ENCODE measurements at places on chromosomes 5 and 9. TPM values are rescaled to one million over a fixed set of nuclear protein-coding genes. Genes with fewer than 3 reads are reported as not detected.

SPAAR gene
- polyA plus RNA-seq, result 2.3 TPM

C5orf46 gene
- not detected for polyA plus RNA-seq

PHAX gene
- polyA plus RNA-seq, result 38.8 TPM

GRCh38 chr9:112971415-112971814 is 40.6 kb downstream of the ZNF883 start:
- DNase-seq, result no peak

- no peak for DNase-seq
Observed at GRCh38 chr5:132812123-132812765, 858 bp upstream of the SOWAHA start.

- DNase-seq, result no peak
Observed at GRCh38 chr5:83554133-83554532, 82.6 kb downstream of the VCAN start.

DNA sequence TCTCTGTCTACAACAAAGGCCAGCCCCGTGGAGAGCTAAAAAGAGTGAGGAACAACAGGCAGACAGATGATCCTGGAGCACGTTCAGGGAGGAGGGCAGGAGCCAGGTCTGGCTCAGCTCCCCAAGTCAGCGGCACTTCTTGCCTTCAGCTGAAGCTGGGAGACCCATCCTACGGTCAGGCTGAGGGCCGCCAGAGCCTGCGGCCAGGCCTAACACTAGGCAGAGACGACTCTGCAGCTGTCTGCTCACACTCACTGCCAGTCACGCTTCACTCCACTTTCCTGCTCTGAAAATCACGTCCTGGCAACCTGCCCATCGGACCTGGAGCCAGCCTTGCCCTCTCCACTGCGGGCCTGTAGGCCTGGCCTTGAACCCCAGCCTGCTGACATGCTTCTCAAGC is 160.9 kb upstream of the LHFPL2 start:
- no peak for DNase-seq

- DNase-seq, result no peak
Observed at GRCh38 chr5:100787648-100788047, 115.4 kb downstream of the ST8SIA4 start.

DNA sequence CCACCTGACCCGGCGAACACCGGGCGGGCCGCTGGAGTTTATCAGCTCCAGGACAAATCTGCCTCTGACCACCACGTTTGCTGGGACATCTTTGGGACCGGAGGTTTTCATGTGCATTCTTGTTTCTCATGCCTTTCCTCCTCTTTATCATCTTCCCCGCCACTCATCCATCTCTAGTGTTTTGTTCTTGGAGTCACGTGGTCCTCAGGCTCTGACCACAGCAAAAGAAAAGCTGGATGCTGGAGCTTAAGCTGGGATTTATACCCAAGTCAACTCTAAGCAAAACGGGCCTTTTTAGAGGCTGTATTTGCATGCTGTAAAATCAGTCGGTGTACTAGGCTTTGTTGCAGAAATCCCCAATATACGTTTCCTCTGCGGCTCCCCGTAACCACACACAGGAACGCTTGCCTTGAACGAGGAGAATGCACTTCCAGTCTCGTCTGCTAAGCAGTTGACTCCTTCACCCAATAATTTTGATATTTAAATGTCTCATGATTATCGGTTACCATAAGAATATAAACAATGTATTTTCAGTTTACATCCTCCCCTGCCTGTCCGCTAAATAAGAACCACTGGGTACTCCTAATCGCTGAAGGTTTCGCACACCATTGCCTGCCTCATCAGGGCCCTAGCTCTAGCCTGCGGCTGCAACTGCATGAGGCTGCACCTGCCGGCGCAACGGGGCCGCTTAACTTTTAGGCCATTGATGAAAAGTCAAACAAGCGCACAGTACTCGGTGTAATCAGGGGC is 560 bp upstream of the NDUFS6 start:
- DNase-seq, result peak; percentile 8

- DNase-seq, result no peak
Observed at GRCh38 chr9:36030871-36031270, 5.8 kb upstream of the RECK start.

DNA sequence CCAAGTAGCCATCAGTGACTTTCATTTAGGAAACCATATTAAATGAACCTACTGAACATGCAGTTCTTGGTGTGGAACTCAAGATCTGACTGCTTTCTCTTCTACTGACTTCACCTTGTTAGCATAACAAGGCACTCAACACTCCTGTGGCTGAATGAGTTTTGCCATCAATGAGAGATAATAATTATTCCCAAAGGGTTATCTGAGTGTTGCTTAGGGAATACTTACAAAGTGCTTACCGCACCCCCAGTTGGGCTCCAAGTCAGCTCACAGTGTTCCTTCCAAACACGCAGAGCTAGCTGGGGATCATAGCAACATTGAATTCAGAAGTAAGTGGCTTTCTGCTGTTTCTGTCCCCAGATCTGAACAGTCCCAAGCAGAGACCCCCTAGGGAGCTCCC is 182.9 kb downstream of the SREK1 start:
- no peak for DNase-seq

GRCh38 chr5:131766689-131767088 is 30.1 kb downstream of the FNIP1 start:
- no peak for DNase-seq

DNA sequence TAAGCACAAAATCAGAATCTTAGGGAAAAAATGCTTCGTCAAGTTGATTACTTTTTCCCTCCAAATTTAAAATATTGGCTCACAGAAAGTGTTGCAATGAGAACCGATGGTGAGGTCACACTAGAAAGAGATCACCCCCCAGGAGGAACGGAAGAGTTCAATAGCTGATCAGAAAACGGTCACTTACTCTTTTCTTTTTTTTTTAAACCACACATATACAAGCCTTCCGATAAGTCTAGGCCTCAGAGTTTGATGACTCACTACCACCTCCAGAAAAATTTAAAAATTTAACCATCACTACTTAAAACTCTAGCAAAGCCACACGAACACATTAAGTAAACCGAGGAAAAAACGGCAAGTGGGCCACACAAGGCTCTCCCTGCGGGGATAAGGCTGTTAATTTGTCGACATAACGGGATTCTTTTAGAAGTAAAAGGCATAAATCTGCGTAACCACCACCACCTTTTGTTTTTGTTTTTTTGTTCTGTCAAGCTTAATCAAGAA is 1.2 kb downstream of the SURF4 start:
- no peak for DNase-seq

- no peak for DNase-seq
Observed at GRCh38 chr5:139707445-139708003, 59.4 kb downstream of the CXXC5 start.

DNA sequence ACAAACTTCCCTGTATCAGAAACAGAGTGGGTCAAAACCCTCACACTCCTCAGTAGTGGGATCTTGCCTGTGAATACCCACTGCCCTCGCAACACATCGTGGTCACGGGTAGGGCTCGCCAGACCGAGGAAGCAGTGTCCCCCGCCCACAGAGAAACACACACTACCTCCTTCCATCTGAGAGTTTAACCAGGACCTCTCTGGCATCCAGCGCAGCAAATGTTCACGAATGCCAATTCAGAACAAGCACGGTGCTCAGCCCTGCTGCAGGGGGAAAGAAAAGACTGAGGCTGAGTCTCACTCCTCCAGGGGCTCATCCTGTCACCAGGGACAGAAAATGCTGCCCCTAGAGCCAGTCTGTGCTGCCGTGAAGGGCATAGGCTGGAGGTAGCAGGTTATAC is 42.5 kb upstream of the SYNPO start:
- no peak for DNase-seq

GRCh38 chr9:126696401-126697145 is 82.8 kb downstream of the LMX1B start:
- DNase-seq, result no peak

DNA sequence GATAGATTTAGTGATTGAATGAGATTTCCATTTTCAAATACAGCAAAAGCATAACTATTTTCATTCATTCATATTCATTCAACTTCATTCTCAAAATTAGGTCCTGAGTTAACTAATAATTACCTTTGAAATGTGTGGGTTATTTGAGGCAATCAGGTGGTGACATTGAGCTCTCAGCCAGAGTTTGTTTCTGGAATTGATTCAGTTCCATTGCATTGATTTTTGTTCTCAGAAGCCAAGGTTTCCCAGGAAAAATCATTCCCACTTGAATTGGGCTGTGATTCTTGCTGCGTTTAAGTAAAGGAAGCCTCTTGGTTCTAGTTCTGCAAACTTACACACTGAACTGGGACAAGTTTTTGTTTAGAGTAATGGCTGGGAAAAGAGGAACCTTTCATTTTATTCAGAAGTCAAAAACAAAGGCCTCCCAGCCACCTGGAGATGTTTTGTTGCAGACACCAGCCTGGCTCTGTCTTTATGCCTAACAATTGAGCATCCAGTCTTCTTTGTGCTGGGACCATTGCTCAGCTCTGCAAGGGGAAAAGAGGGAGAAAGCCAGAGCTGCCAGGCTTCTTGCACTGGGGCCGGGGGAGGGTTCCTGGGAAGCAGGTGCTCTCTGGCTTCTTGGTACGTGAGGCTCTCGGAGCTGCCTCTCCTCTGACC is 198.6 kb downstream of the TRIO start:
- no peak for DNase-seq

DNA sequence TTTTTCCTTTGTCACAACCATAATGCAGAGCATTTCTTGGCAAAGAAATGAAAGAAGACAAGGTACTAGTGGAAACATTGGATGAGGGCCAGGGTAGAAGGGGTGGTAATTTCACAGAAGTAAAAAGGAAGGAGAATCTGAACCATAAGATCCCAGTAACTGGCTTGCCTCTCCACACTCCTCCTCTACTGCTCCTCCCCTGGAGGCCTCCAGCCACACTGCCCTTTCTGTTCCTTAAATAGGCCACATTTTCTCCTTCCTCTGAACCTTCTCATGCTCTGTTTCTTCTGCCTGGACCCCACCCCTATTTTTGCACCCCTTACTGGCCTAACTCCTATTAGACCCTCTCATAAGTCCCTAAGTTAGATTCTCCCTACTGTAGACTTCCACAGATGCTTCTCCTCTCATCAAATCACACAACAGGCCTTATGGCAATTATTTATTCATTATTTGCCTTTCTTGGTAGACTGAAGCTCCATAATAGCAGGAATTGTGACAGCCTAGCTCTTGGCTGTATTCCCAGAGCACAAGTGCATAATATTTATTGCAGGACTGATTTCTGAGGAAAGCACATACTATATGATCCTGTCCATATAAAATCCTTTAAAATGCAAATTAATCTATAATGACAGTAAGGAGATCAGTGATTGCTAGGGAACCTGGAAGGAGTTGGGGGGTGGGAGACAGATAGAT is 31.3 kb upstream of the GRIA1 start:
- no peak for DNase-seq
